ENCODE measurements at places on chromosomes 1 and 21.

DNA sequence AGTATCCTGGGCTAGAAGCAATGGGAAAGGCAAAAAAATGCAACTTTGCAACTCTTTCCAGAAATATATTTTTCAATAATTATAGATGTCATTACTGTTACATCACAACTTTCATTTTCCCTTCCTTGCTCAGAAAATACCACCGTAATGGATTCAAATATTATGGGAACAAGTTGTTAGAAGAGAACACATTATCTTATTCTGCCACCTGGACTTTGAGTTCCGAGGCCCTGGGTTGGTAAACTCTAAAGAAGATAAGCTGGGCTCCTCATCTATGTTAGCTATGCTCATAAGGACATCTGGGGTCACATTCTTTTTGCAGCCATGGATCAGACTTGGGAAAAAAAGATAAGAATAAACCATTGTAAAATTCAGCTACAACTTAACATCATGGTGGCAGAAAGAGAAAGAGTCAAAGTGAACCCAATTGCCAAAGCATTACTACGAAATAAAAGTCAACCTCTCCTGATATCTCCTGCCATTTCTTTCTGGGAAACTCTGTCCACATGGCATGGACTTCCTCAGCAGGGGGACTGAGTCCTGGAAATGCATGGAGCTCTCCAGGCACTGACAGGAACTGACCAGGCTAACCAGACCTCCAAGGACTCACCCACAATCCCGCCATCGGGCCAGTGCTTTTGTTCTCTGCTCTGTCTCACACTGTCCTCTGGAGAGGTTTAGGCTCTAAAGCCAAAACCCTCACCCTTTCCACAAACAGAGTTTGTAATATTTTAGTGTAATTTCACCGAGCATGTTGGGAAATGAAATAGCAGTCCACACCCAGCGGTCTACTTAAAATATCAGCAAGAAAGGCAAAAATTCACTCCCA lies 499.1 kb upstream of the RUNX1 start:
- H3K27me3 ChIP-seq, result no peaks in the 10 kb centered on the region
- no peaks in the 10 kb centered on the region for H3K4me1 ChIP-seq
- H3K27ac ChIP-seq, result no peak overlapping the region
- no peak overlapping the region for H3K4me3 ChIP-seq

DNA sequence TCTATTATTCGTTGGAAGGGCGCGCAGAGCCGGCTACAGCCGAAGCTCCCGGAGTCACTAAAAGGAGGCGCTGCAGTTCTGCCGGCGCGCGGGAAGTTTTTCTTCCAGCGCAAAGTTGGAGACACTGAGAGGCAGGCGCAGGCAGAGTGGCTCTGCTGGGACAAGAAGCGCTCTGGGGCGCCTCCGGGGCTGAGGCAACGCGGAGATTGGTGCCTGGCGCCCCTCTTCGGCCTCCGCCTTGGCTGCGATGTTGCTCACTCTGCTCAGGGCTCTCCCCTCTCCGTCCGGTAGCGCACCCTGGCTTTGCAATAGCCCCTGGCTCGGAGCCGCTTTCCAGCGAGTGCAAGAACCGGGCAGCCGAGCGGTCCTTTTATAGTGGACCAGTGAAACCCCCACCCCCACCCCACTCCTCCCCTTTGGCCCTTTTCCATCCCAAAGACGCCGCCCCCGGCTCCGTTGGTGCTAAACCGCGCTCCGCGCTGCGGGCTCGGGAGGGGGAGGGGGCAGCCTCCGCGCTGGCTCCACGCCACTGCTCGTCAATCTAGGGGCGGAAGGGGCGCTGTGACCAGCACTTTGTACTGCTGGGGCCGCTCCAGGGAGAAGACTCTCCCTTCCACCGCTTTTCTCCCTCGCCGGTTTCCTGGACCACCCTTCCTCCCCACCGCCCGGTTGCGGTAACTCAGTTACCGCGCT lies at the start of gene ADAMTS1:
Gene ADAMTS1, minus strand, starts transcription at position 344 of the 693 bp plus-strand sequence. CDS start 455 bp downstream, outside the sequence.
- H3K4me1 ChIP-seq, result peaks cover 6% of the 10 kb centered on the region
- H3K27me3 ChIP-seq, result no peaks in the 10 kb centered on the region
- peak within 1 kb of the TSS; percentile 56 for H3K4me3 ChIP-seq
- peaks cover 12% of the 10 kb centered on the region for H3K36me3 ChIP-seq

DNA sequence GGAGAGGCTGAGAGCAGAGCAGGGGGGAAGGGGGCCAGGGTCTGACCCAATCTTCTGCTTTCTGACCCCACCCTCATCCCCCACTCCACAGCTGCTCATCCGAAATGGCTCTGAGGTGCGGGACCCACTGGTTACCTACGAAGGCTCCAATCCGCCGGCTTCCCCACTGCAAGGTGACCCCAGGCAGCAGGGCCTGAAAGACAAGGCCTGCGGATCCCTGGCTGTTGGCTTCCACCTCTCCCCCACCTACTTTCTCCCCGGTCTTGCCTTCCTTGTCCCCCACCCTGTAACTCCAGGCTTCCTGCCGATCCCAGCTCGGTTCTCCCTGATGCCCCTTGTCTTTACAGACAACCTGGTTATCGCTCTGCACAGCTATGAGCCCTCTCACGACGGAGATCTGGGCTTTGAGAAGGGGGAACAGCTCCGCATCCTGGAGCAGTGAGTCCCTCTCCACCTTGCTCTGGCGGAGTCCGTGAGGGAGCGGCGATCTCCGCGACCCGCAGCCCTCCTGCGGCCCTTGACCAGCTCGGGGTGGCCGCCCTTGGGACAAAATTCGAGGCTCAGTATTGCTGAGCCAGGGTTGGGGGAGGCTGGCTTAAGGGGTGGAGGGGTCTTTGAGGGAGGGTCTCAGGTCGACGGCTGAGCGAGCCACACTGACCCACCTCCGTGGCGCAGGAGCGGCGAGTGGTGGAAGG lies 17.1 kb upstream of the HDAC1 start:
- H3K27me3 ChIP-seq, result peaks cover 14% of the 10 kb centered on the region
- no peak for DNase-seq
- peaks cover 1% of the 10 kb centered on the region for H3K4me1 ChIP-seq
- H3K27ac ChIP-seq, result no peak overlapping the region
- no peaks in the 10 kb centered on the region for H3K36me3 ChIP-seq

DNA sequence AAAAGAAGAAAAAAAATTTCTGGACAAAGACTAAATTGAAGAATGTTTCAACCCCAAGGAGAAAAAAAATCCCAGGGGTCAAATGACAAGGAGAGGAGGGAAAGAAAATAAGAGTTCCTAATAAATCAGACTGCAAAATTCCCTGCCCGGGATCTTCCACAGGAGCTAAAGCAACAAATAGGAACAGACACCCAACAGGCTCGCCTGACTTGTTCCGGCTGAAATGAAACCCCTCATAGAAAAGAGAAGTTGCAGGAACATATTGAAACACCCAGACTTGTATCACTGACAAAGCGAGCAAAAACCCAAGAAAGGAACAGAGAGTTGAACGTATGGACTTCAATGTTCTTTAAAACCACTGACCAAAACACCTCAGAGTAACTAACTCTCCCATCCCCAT lies 123.0 kb downstream of the TIAM1 start:
- peaks cover 3% of the 10 kb centered on the region for H3K4me1 ChIP-seq
- no peak overlapping the region for H3K27ac ChIP-seq
- DNase-seq, result no peak
- no peak overlapping the region for H3K4me3 ChIP-seq

- no peaks in the 10 kb centered on the region for H3K4me1 ChIP-seq
- H3K27ac ChIP-seq, result no peak overlapping the region
- no peak for DNase-seq
- no peaks in the 10 kb centered on the region for H3K36me3 ChIP-seq
- H3K4me3 ChIP-seq, result no peak overlapping the region
Observed at GRCh38 chr1:19563324-19564097, 78.2 kb upstream of the CAPZB start.

DNA sequence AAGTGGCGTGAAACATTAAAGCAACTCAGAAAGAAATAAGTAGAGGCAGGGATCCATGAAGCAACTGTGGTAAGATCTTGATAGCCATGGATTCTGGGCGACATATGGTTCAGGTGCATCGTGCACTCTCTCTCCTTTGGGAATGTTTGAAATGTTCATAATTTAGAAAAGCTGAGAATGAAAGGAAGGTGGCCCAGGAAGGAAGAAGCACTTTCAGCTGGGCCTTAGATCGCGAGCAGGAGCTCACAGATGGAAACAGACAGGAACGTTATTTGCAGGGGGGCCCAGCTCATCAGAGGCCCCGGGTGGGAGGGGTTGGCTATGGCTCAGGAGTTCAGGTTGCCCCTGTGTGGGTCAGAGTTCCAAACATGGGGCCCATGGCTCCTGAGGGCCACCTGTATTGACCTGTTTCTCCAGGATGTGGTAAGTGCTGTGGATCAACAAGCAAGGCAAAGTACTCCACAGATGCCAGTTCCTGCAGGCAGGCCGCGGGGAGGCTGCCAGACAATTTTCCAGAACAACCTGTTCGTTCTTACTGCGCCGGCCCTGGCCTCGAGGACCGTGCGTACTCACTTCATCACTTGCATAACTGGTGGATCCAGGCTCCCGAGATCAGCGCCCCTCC lies 253.2 kb downstream of the TOMM20 start:
- H3K4me3 ChIP-seq, result no peak overlapping the region
- H3K36me3 ChIP-seq, result no peaks in the 10 kb centered on the region
- peaks cover 8% of the 10 kb centered on the region for H3K4me1 ChIP-seq
- H3K27me3 ChIP-seq, result no peaks in the 10 kb centered on the region

DNA sequence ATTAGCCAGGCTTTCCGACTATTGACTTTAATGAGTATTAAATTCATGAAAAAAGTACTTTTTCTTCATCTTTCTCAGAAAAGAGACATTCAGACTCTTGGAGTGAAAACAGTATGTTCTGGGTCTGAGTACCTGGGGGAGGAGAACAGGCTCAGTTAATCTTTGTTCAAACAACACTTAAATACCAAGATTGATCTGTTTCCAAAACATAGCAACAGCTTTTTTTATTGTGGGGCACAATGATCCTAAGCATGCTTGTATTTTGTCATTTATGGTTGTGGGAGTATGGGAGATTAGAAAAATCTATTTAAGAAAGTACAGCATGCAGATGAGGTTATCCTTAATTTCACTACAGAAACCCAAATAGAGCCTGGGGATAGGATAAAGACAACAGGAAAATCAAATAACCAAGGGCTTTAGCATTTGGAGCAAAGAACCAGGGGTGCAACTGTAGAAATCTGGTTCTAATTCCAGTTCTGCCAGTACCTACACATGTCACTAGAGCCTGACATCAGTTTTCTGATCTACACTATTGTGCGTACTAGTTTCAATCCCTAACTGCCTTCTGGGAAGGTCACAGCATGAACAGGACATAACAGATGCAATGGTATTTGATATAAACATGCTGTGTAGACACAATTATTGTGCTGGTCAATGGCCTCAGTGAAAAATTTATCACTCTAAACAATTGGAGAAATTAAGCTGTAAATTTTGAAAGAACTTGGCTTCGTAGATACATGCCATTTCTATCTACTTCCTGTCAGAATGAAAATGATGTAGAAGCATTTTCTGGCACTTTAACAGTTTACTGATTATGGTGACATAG lies 91.2 kb downstream of the KCNK1 start:
- DNase-seq, result no peak
- no peak overlapping the region for H3K4me3 ChIP-seq
- no peaks in the 10 kb centered on the region for H3K4me1 ChIP-seq
- H3K27ac ChIP-seq, result no peak overlapping the region
- no peaks in the 10 kb centered on the region for H3K27me3 ChIP-seq

Measured in neuronal stem cell (in vitro differentiated cells).